ENCODE measurements at places on chromosomes 5 and 9.

DNA sequence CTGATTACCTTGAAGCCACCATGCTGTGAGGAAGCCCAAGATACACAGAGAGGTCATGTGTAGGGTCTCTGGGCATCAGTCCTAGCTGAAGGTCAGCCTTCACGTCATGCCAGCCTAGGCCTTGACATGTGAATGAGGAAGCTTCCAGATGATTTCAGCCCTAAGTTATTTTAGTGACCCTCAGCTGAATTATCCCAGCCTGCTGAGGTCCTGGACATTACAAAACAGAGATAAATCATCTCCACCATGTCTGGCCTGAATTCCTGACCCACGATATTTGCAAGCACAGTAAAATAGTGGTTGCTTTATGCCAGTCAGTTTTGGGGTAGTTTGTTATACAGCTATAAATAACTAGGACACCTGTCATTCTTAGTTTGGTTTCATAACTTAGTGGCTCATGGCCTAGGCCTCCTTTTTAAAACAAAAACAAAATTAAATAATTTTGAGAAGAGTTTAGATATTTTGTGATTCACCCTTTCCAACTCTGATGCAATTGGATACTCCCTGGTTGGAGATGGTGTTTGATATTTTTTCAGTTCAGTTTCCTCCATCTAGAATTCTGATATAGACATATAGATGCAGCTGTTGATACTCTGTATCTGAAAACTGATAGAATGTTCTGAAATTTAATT, 571.3 kb upstream of the CLINT1 start:
- DNase-seq = no peak

DNA sequence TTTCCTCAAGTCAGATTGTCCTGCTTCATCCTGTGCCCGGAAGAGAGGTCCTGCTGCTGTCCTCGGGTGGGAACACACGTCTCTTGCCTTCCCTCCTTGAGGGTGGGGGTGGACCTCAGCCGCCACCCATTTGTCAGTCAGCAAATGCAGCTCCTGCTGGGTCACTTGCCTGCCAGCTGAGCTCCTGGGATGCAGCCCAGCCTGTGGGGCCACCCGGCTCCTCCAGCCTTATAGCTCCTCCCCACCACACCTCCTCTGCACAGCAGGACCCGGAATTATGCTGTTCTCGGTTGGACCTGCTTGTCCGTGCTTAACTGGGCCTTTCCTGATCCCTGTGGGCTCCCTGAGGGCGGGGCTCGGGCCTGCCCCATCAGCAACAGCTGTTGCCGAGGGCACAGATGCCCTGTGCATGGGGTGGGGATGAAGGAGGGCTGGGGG, 52.7 kb downstream of the RXRA start:
- DNase-seq = no peak

DNA sequence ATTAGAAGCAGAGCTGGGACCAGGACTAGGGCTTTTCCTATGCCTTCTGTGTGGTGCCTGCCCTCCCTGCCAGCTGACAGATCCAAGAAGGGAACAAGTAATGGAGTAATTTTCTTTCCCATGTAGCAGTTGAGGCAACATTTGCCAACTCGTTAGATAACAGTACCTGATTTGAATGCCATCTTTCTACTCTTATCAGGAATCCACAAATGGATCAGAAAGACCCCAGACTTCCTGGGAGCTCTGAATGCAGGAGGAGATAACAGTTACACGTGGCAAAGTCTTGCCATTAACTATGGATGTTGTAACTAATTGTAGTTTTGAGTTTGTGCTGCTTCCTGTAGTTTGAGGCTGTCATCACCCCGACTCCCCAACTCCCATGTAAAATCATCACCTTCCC, 39.2 kb downstream of the RCL1 start:
- peak; percentile 47 for DNase-seq

- peak; percentile 86 for DNase-seq
Measured at GRCh38 chr5:343461-344401, 22.2 kb downstream of the AHRR start.

DNA sequence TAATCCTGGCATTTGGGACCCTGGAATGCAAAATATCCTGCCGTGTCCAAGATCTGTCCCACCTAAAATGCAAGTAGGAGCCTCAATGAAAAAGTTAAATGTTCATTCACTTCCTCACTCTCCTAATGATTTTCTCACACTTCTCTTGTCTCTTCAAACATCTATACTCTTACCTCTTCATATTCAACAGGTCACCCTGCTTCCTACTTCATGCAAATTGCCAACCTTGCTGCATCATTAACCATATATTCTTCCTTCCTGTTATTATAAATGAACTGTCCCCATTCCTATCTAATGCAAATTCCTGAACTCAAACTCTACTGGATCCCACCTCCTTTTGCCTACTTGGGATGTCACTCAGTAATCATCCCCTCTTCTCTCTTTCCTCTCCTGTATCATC, 74.4 kb downstream of the STRBP start:
- DNase-seq = no peak

DNA sequence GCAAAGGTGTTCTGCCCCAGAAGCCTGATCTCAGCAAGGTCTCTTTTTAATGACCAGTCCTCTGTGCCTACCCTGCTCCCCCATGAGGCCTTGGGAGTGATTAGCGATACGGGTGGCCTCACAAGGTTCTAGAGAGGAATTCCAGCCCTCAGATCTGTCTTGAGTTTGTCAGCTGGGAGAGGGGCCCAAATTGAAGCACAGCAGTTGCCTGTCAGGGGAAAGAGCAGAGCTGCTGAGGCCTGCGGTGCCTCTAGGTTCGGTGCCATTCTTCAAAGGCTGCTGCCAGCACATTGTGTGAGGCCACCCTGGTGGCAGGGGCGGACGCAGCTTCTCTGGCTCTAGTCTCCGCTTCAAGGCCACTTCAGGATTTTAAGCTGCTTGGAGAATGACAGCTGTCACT, 85.7 kb upstream of the GRIA1 start:
- no peak for DNase-seq

GRCh38 chr5:154513669-154514084, 35.6 kb upstream of the HAND1 start:
- no peak for DNase-seq

DNA sequence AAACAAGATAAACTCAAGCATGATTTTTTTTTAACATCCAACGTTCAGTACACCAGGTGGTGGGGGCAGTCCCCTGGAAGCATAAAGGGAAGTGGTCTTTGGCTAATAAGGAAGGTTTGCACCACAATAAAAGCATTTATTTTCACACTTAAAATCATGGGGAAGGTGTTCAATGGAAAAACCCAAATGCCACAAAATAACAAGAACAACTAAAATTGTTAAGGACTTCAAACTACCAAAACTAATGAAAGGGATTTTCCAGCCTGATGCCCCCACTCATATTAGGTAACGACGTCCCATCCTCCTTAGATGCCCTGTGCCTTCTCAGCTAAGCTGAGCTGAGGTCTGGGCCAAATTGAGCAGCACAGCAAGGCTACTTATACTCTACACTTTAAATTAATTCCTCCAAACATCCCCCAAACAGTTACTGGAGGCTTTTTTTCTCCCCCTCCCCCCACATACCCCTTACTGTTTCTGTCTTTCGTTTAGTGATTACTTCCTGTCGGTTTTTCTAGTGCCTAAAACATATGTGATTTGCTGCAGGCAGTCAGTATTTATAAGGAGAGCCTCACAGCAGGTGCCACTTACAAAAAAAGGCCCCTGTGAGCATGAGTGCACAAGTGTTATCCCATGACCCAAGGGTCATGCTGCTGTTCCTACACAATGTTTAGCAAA, 259.7 kb upstream of the ZNF608 start:
- DNase-seq = no peak

- DNase-seq = peak; percentile 16
Measured at GRCh38 chr5:59037941-59038797, 455.3 kb downstream of the RAB3C start.

DNA sequence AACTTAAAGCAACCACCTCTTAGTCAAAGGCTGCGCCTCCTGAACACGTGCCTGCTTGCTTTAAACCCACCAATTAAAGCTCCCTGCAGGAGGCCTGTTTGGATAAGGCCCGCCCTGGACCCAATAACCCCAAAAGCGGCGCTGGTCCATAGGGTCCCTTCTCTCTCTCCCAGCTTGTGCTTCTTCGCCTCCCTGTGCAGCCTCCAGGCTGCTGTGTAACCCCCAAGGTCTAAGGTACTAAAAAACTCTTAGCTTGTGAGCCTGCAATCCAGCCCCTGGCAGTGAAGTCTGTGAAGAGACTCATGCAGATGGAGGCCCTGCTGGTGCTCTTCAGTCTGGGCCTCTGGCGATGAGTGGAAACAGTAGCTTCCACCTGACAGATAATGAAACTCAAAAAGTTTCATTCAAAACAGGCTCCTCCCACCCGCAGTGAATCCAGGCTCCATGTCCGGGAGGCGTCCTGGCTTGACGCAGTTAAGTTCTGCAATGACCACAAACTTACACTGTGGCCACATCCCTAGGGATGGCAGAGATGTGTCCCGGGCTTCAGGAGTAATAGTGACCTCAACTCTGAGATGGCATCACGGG, 97.3 kb downstream of the PRRT1B start:
- DNase-seq = no peak

DNA sequence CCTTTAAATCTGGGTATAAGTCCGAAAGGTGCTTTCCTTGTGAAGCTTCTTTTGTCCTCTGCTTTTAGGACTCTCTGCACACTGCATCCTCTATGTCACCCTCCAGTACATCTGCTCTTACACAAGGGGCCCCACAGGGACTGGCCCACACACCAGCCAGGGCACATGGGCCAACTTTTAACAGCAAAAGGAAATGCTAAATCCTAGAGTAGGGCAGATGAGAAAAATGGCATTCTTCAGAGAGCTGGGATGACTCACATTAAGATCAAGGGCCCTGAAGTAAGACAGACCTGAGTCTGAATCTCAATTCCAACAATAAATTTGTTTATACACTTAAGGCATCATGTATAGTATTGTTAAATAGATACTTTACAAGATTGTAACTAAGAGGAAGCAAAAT, 40.3 kb upstream of the CDKN2B start:
- no peak for DNase-seq

DNA sequence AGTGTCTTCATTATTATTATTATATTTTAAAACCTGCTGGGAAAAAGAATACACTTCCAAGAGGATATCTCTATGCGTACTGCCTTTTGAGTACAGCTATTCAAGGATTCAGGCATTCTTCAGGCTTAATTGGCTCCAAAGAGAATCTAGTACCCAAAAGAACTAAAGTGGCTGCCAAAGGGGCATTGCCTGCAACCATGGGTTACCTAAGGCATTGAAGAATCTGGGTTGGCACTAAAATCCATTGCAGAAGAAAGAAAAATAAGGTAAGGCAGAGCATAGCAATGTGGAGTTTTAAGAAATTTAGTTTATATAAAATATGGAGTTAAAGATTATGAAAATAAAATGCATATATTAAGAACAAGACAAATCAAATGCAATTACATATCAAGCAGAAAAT, 223.5 kb downstream of the TMEM161B start:
- DNase-seq = no peak

- DNase-seq = no peak
Measured at GRCh38 chr5:16883176-16883575, 52.9 kb downstream of the MYO10 start.

GRCh38 chr9:87593359-87593980, 95.8 kb downstream of the DAPK1 start:
- DNase-seq = no peak

DNA sequence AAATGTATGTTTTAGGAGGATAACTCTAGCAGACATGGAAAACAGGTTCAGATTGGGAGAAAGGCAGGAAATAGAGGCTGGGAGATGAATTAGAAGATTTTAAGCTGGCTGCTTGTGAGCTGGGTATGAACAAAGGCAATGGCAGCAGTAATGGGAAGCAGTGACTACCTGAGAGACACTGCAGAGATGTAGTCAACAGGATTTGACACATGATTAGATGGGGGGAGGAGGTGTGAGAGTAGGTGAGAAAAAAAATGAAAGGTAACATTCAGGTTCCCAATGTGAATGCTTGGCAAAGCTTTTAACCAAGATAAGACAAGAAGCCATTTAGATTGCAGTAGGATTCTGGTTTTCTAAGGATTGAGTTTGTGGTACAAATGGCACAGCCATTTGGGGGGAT, 22.8 kb upstream of the IFNE start:
- DNase-seq = no peak

DNA sequence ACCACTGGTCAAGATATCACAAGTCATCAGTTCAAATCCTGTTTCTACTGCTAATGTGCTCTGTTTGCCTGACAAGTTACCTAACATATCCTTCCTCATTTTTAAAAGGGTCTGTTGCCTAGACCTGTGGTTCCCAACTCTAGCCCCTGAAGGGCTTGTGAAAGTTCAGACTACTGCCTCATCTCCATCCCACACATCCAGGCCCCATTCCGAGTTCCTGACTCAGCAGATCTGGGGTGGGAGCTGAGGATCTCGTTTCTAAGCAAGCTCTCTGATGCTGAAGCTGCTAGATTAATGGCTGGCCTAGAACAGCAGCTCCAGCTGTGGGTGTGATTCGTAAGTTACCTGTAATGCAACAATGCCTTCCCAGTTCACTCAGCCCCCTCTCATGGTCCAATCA, 32.5 kb downstream of the S1PR3 start:
- no peak for DNase-seq

DNA sequence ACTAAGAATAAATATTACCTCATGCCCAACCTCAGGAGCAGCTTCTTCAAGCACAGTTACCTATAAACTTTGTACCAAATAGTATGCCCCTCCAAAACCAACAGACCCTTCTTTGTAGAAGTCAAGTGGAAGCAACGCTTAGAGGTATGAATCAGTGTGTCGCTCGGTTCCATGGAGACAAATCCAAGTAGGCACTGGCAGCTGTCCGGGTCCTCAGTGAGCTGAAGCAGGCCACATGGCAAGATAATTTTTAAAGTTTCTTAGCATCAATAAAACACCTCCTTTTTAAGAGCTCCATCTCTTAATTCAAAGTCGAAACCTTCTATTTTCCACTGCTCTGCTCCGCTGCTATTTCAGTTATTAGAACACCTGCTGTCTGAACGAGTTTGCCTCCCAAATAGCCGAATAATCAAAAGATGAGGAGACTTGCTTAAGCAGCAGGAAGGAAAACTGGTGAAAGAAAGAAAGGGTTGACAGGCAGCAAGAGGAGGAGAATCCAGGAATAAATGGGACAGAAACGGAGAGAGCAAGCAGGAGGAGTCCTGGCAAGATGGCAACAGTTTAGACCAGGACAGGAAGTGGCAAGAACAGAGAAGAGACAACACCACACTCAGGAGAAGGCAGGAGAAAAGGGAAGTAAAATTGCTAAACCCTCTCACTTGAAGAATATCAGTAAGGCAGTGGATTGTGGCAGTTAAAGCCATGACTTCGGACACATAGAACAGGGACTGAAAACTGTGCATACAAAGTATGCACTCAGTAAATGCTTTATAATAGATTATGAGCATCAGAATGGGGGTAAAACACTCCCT, 65.0 kb downstream of the PPP2R2B start:
- DNase-seq = peak; percentile 53

DNA sequence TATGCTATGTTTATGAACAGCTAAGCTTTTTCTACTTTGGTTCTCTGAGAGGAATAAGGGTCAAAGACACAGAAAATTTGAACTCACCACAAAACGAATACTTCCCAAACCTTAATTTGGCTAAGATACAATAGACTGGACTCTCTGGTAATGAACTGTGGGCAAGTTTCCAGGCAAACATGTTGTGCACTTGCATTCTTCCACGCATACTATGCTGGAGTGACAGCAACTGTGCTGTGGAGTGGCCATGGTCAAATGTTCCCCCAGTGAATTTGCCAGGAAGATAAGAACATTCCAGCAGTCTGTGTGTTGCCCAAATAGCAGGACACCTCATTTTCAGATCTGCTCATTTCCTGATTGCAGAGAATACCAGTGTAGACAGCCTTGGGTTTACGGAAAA, 275.3 kb upstream of the IL12B start:
- no peak for DNase-seq

GRCh38 chr5:68382640-68383039, 167.1 kb downstream of the PIK3R1 start:
- no peak for DNase-seq

All from hematopoietic multipotent progenitor cell treated with erythropoietin and hydrocortisone succinate and interleukin-3 and kit ligand, for 6 days (in vitro differentiated cells).